Midbrain (tissue), 1 donor: ENCODE measurements at places on chromosomes 3 and 15.
A peak's percentile ranks its signal among the peaks of the same experiment; 100 is the strongest.

DNA sequence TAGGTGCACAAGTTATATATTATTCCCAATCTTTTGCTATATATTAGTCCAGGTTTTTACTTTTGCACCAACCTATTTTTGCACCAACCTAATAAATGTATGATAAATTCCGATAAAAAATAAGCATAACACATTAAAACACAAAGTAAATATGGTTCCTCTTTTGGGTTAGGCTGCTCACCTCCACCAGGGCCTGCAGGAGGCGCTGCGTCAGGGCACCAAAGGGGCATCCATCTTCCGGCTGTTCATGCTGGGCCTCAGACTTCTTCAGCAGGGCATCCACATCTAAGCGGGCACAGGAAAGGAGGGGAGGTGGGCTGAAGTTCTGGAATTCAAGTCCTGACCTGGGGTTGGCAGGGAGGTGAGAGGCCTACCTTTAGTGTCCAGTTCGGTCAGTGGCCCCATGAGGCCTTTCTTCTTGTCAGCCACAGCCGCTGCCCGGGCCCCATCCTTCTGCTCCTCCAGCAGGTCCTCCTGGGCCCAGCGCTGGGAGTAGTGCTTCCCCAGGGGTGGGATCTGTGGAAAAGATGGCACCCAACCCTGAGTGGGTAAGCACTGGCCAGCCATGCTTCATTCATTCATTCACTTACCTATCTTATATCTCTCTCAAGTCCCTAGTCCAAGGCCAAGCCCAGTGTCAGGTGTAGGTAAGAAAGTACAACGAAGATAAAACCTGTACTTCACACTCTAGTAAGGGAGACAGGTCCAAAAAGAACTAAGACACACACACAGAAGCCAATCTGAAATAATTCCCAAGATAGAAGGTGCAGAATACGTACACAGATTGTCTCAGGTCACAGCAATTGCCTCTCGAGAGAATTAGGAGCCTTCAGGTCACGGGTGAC is 5.2 kb downstream of the TADA3 start:
- DNase-seq: no peak

GRCh38 chr3:127552038-127552437 is 38.5 kb downstream of the TPRA1 start:
- no peak for DNase-seq

DNA sequence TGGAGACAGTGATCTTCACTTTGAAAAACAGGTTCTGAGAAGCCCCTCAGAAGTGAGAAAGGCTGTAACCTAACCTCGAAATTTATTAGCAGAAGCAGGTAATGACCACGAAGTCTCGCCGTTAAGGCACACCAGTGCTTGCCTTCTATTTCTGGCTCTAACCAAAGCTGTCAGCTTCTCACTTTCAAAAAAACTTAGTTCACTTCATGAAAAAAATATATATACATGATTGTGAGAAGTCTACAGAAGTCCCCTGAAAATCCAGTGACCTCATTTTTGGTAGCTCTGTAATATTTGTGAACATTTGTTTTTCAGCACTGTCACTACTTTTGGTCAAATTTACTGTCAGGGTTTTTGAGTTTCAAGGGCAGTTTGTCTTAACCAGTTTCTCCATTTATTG is 19.1 kb upstream of the AKAP13 start:
- DNase-seq: no peak

DNA sequence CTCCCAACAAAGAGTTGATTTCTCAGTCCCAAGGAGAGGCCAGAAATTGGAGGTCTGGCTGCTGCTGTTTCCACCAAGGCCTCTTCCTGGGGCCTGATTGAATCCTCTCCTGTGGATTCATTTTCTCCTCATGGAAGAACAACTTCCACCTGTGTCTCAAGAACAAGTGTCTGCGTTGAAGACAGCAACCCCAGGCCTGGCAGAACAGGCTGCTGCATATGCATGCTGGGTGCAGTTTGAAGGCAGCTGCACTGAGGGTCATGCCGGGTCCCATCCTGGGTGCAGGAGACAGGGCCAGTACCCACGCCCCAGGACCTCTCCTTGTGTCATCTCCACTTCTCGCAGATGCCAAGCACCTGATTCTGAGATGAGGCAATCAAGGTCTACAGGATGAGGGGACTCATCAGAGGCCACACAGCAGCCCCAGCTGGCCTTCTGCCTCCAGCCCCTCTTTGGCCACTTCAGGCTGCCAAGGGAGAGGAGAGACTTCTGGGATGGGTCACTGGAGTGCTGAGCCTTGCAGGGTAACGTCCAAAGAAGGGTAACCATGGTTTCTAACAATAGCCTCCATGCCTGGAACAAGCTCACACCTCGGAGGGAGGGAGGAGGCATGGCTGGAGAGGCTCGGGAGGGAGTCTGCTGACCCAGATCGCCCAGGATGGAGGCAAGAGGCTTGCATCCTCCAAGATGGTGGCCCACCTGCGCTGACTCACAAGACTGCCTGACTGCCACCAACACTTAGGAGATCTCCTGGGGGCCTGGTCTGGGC is 30.0 kb downstream of the HCN4 start:
- no peak for DNase-seq

- no peak for DNase-seq
These were observed 556.3 kb upstream of the TBL1XR1 start for GRCh38 chr3:177753451-177754155.

- no peak for DNase-seq
These were observed 20.2 kb upstream of the PPP1R2 start for GRCh38 chr3:195563317-195563716.

GRCh38 chr3:186609247-186609868 is 3.5 kb upstream of the AHSG start:
- DNase-seq: no peak

DNA sequence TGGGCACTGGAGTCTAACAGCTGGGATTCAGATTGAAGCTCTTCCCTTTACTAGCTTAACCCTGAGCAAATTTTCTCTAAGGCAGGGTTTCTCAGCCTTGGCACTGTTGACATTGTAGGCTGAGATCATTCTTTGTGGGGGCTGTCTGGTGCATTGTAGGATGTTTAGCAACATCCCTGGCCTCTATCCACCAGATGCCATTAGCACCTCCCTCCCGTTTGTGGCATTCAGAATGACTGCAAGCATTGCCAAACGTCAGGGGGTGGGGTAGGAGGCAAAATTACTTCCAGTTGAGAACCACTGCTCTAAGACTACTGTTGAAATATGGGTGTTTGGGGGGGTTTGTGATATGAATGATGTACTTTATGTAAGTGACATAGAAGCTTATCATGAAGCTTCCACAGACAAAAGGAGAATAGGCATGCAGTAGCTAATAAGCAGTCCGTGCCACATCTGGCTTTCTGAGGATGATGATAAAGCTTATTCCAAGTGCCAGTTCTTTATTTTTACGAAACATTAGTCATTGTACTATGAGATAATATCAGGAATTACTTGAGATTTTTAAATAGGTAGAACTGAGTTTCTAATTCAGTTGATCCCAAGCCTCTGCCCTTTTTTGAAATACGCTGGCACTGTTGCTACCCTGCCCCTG is 39.3 kb downstream of the NKIRAS1 start:
- DNase-seq: no peak

DNA sequence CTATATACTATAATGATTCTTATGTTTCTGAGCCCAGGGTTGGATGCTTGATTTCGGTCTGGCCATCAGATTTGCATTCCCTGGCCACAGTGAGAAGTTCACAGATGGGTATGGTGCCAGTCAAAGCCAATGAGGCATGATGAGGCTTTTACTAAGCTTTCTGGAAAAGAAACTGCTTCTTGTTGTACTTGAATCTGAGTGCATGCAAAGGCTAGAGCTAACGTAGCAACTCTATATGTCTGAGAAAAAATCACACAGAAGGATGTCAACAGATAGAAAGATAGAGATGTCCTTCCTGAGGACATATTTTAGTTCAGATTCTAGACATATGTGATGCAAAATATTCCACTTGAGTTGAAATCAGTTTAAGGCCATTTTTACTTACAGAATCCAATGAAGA is 608.1 kb downstream of the ROBO1 start:
- DNase-seq: no peak

- no peak for DNase-seq
These were observed 43.2 kb downstream of the CD200R1L start for GRCh38 chr3:112803467-112803866.

GRCh38 chr3:38348903-38349302 is 2.3 kb downstream of the XYLB start:
- DNase-seq: peak; percentile 0
